Activated CD8-positive, alpha-beta memory T cell treated with anti-CD3 and anti-CD28 coated beads, Interleukin-2, amount 10 ng/mL, durations not matched to agents 7 days and 5 days (primary cell): ENCODE measurements at places on chromosomes 3 and 15. TPM values are rescaled to one million over a fixed set of nuclear protein-coding genes. Genes with fewer than 3 reads are reported as not detected.

DNA sequence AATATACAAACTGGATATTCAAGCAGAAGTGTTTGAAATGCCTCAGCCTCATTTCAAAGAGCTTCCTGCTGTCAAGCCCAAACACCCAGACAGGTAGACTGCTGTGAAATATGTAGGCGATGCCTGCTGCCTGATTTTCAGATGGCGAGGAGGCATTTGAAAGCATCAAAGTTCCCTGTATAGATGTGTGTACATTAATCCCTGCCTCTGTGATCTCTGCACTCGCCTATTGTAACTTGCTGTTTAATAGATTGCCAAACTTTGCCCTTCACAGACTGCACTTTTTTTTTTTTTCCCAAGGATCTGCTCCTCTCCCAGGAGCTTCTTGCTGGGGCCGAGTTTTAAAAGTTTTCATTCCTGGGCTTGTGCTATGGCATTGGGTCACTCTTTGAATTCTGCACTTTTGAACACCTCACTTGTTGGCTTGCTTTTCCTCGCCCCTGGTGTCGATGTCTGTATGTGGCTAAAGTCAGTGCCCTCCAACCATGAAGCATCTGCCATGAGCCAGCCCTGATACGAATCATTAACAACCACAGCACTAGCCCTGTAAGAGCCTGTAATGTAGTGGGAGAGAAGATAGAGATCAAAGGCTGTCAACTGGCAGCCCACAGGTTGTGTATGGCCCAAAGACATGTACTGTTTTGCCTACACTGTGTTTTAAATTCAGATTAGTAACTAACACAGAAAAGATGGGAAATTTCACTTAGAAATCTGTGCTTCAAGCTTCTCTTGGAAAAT, 287.6 kb upstream of the ICE2 start:
- DNase-seq = no peak

GRCh38 chr15:68616397-68616796, 37.6 kb downstream of the CORO2B start:
- DNase-seq = no peak

DNA sequence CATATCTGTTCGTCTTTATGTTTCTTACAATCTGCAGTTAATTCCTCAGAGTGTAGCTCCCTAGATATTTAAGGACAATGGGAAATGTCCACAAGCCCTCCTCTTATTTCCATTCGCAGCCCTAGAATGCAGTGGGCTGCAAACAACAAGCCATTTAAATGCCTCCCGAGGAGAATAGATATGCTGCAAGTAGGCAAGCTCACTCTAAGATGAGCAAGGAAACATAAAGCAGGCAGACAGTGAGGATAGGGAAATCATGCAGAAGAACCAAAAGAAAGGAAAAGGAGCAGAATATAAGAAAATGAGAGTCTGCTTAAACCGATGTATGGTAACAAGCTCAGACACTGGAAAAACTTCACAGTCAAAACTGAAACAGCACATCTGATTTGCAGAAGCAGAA, 561.9 kb downstream of the GBE1 start:
- no peak for DNase-seq

DNA sequence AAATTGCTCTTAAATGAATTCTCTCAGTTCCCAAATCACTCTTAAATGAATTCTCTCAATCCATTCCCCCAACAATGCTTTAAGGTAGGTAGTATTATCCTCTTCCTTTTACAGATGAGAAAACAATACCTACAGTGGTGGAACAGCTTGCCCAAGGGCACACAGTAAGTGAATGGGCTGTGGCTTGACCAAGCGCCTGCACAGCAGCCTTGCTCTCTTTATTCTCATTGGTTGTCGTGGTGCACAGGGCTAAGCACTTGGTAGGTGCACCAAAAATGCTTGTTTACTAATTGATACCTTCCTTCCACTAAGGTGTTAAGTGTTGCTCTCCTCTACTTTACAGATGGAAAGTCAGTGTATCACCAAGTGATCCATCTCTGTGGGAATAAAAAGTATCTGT, 43.3 kb downstream of the FAM43A start:
- no peak for DNase-seq

GRCh38 chr3:46976326-46977190, at the start of gene CCDC12:
CCDC12 (minus strand) TSS chr3:46976745; CDS start chr3:46976732, 13 bp downstream.
- DNase-seq = peak; percentile 98

DNA sequence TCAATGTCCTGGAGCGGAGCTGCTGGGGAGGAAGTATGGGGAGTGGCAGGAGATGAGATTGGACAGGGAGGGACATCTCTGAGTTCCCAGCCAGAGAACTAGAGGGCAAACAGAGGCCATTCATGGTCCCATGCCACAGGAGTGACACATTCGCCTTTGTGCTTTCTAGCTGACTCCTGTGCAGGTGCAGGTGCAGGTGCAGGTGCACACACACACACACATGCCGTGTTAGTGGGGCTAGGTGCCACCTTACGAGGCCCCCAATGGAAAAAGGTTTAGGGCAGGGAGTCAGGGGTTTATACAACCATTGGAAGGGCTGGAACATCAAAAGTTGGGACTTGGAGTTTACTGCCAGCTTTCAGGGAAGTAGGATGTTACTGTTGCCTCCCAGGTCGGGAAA, 52.0 kb downstream of the TPRA1 start:
- no peak for DNase-seq

CACNA2D2 gene
- total RNA-seq = 0.56 TPM

GRCh38 chr3:10248984-10249748, 907 bp downstream of the TATDN2 start:
- DNase-seq = peak; percentile 77

ANKRD63 gene
- not detected for total RNA-seq

ATG7 gene
- 28.3 TPM for total RNA-seq

DNA sequence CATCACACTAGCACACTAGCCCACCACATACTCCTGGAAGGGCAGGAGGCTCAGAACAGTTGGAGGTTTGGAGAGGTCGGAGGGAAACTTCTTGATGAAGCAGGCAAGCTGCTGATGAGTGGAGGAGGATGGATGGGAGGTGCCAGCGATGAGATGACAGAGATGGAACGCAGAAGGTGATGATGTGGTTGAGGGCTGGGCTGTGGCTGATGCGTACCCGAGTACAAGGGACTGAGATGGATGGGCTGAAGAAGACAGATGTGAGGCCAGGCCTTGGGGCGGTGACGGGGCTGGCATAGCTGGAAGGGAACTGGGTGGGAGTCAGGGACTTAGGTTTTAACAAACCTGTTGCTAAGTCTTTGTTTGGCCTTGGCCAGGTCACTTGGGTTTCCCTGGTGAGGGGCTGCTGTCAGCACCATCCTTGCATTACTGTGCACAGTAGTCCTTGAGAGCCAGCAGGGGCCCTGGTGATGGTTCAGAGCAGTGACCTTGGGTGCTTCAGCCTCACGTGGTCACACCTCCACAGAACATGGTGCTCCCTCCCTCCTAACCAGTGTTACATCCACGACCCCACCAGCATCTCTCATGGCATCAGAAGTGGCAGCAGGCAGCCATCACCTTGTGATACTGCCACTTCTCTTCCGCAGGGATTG, 164.5 kb downstream of the SLCO3A1 start:
- DNase-seq = no peak
